Stimulated activated CD8-positive, alpha-beta memory T cell treated with anti-CD3 and anti-CD28 coated beads, Interleukin-4, amount 100 ng/mL, for 1 hour (primary cell): ENCODE measurements at places on chromosomes 13 and 19.

DNA sequence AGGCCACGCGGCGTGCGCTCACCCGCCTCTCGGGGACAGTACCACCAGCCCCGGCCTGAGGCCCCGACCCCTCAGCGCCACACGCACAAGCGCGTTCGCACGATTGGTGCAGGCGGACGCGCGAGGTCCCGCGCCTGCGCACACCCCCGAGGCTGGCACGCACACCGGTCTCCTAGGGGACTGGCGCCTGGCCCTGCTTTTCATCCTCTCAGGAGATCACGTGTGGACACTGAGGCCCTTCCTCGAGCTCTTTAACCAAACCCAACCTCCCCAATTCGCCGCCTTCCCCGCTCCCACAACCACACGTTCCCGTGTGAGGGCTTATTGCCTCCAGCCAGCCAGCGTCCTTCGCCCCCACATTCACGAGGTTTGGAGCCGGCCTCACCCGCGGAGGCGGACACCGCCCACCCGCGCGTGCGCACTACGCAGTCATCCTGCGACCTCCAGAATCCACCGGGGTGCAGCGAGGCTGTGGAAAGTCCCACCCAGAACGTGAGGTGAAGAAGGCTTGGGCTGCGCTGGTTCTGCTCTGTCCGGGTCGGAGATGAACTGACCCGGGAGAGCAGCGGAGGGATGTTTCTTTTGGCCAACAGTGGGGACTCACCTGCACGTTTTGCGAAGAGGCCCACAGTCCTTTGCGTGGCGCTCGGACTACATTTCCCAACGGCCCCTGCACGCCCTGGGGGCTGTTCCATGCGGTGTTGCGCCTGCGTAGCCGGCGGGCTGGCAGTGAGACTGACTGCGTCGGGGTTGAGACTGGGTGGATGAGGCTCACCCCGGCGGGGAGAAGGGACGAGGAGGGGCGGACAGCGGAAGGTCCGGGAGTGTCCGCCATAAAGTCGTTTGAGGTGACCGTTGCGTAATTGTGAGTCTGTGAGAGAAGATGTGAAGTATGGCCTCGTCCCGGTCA, 539 bp upstream of the ZNF667 start:
- peak; percentile 39 for DNase-seq

DNA sequence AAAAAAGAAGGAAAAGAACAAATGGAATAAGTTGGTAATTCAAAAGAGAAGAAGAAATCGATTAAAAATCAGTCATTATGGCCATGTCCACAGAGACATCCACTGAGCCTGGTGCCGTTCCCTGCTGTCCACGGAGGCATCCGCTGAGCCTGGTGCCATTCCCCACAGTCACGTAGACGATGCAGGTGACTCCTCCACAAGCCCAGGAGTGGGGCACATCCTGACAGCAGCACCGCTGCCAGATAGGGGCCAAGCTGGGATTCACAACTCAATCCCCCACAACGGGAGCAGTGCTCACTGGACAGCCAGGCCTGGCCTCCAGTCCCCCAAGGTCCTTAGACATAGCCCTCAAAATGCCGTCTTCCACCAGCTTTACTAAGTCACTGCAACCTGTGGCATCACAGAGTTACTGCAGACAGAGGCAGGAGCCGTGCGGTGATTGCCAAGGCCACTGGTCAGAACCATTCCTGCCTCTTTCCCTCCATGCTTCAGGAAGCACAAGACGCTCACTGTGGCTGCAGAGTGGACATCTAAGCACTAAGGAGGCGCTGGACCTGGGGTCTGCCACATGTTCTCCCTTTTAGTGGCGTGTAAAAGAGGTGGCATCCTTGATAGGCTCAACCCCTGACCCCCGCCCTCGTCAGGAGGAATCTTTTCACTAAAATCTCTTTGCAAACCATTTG, 131.5 kb upstream of the SPACA7 start:
- DNase-seq: no peak

- DNase-seq: no peak
Observed at GRCh38 chr13:39302820-39303219, 264.6 kb downstream of the NHLRC3 start.

- no peak for DNase-seq
Observed at GRCh38 chr13:33497146-33497845, 211.7 kb upstream of the STARD13 start.

- no peak for DNase-seq
Observed at GRCh38 chr19:4136680-4137088, 12.8 kb upstream of the MAP2K2 start.

DNA sequence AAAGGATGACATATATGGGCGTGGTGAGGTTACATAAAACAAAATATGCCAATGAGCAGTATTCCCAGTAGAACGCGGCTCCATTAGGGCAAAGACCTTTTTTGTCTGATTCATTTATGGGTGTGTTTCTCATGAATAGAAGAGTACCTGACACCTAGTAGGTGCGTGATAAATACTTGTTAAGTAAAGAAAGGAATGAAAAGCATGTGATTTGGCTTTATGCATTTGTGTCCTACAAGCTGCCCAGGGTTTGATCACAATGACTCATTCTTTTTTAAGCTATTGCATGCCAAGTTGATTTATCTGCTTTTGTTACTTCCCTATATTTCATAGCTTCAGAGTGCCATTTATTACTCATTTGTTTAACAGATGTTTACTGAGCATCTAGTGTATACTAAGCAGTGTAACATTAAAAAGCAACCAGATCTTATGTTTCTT, 19.1 kb upstream of the KCTD4 start:
- no peak for DNase-seq

DNA sequence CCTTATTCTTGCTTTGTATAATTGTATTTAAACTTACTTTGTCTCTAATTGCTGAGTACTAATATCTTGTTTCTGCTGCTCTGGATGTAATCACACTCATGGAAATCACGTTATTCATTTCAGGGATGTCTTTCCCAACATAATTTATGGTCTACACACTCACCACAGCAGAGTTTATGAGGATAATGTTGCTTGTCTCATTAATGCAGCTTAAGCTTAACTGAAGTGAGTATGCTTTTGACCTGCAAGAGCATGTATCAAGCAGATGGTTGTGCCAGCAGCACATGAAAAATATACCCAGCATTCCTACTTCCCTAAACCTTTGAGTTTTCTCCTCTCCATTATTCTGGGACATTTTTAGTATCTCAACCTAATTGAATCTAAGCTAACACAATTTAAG, 1080.9 kb downstream of the SLITRK5 start:
- DNase-seq: no peak

DNA sequence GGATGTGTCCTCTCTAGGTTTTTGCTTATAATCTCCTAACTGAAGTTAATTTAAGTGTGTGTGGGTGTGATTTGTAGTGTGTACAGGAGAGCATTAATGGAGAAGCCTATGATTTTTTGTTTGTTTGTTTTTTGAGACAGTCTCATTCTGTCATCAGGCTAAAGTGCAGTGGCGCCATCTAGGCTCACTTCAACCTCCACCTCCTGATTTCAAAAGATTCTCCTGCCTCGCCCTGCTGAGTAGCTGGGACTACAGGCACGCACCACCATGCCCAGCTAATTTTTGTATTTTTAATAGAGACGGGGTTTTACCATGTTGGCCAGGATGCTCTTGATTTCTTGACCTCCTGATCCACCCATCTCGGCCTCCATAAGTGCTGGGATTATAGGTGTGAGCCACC, 20.6 kb downstream of the ZNF701 start:
- no peak for DNase-seq

GRCh38 chr13:28316129-28316528, 177.8 kb downstream of the PAN3 start:
- DNase-seq: no peak

GRCh38 chr13:23859455-23859854, 29.7 kb downstream of the MIPEP start:
- DNase-seq: no peak
